ENCODE measurements at places on chromosomes 6 and 20.

DNA sequence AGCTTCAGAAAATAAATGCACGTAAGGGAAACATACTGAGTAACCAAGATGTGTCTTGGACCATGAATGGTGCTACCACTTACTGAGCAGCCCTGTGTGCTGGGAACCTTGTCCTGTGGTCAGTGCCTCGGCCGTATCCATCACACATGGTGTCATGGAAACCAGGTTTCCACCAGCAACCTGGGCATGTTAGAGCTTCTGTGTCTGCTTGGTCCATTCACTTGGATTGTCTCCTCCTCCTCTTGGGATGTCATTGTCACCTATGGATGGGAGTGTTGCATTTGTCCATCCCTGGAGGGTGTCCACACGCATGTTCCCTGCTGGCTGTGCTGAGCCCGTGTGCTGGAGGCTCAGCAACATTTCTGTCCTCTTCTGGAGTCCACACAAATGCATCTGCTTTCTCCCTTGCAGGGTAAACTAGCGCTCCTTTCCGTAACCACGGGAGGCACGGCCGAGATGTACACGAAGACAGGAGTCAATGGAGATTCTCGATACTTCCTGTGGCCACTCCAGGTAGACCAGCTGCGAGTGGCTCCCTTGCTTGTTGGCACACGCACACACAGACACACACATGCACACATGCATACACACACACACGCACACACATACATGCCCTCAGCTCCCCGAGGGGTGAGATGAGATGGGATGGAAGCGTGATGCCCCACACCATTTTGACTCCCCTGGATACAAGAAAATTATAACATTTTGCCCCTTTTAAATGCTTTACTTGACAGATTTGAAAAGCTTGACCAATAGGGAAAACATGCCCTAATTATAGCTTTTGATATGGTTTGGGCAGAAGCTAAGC lies 17.0 kb downstream of the NQO2 start:
- DNase-seq, result no peak

DNA sequence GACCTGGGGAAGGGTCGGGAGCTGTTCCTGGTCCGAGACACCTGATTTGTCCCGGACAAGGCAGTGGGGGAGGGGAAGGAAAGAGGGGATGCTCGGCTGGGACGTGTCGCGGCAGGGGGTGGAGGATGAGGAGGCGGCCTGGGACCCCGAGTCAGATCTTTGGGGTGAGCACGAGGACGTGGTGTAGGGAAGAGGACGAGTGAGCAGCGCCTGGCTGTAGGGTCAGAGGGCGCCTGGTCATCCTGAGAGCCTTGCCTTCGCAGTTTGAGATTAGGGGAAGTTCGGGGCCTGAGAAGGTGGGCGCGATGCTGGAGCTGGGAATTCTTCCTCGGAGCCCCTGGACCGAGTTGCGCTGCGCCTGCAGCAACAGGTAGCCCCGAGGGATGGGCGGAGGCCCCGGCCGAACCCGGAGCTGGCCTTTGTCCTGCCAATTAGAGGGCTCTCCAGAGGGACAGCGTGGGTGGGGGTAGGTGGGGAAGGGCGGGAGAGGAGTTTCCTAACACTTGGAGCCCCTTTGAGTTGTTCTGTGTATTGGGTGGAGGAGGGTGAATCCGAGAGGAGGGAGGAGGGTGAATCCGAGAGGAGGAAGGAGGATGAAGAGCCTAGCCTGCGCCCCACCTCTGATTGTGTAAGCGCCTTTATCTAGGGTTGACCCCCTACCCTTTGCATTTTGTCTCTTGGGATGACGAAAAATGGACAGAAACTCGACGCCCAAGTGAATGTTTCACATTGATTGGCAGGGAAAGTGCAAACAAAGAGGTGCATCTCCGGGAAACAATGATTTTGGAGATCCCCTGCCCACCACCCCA lies 72.0 kb downstream of the SOX4 start:
- DNase-seq, result no peak

DNA sequence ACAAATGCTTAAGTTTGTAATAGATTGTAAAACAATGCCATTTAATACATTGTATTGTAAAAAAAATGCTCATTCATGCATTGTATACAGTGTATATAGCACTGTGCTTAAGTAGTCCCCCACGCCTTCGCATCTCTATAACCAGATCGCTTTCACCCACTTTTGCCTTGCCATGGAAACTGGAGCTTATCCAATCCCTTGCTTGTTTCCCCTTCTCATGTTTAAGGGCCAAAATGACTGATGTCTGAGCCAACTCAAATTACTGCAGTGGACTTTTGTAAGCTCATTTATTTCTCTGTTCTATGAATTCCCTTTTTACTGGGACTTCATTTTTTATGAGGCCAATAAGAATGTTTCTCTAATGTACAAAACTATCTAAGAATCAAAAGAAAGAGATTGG lies 730.9 kb upstream of the GJE1 start:
- DNase-seq, result no peak

GRCh38 chr6:131963063-131963462 lies 11.9 kb upstream of the CCN2 start:
- DNase-seq, result no peak

DNA sequence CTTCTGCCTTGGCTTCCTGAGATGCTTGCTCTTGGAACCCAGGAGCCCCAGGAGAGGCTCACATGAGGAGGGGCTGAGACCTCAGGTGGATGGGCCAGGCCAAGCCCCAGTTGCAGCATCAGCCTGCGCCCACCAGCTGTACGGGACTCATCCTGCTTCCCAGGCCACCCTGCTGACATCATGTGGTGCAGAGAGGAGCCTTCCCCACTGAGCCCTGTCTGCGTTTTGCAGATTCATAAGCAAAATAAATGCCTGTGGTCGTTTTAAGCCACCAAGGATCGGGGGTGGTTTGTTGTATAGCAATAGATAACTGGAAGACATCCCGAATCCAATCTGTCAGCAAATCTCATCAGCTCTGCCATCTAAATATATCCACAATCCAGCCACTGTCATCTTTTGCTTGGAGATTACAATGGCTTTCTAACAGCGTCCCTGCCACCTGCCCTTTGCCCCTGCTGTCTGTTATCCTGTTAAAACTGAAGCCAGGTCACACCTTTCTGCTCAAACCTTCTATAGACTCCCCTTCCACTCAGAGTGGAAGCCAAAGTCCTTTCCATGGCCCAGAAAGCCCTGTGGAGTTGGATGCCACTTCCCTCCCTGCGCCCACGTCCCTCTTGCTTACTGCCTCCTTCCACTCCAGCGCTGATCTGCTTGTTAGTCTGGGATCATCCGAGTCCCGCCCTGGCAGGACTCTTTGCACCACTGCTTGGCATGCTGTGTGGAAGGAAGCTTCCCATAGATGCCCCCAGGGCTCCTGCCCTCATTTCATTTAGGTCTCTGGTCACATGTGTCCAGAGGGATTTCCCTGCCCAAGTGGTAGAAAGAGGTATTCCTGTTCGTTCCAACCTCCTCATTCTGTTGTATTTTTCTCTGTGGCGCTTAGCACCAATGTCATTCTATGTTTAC lies 24.0 kb upstream of the MLN start:
- no peak for DNase-seq

DNA sequence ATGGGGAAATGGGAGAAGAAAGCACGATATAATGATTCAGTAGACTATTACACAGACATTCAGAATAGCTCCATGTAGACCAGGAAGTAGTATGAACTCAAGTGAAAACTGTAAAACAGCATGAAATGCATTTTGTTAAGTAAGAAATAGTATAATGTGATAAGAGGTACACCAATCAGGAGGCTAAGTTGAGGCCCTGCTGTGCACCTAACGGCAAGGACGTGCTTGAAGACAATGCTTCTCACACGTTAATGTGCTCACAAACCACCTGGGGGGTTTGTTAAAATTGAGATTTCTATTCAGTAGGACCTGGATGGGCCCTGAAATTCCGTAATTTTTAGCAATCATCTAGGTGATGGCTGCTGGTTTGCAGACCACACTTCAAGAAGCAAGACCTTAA lies 178.9 kb upstream of the SULF2 start:
- no peak for DNase-seq

- no peak for DNase-seq
Measured at GRCh38 chr6:125679128-125679527, 70.3 kb upstream of the HEY2 start.

GRCh38 chr20:275791-276190 lies 14.8 kb downstream of the C20orf96 start:
- DNase-seq, result no peak

- no peak for DNase-seq
Measured at GRCh38 chr20:58651946-58652605, 993 bp downstream of the STX16 start.

DNA sequence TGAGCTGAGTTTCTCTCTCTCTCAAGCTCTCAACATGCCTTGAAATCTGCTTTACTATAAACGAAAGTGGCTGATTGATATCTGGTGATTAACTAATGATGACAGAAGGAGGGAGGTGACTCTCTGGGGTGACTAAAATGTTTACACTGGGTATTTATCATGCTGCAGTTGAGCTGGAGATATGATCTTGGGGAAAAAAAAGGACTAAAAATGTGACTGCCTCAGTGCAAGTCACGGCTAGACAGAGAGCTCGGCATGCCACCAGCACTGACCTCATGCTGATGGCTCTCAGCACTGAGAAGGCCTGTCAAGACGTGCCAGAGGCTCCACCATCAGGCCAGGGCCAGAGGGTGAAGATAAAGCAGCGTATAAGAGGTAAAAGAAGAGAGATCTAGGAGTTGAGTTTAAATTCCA lies 103.1 kb upstream of the SPACA1 start:
- DNase-seq, result no peak

- DNase-seq, result no peak
Measured at GRCh38 chr20:7540923-7541322, 399.3 kb downstream of the HAO1 start.

DNA sequence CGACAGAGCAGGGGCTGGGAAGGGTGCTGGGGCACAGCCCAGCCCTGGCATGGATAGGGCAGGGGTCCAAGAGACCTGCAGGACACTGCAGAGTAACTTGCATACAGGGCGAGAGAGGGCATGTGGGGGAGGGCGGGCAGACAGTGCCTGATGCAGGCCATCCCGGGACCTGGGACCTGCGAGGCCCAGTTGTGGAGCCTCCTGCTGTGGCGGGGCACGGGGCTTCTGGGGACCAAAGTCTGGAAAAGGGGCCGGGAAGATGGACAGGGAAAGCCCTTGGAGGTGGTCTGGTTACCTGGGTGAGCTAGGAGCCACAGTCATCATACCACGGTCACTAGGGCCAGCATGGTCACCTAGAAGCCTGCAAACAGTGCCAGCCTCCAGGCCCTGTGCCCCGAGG lies 412 bp upstream of the TUBB1 start:
- no peak for DNase-seq

GRCh38 chr20:12019715-12020114 lies 102.0 kb downstream of the BTBD3 start:
- no peak for DNase-seq

DNA sequence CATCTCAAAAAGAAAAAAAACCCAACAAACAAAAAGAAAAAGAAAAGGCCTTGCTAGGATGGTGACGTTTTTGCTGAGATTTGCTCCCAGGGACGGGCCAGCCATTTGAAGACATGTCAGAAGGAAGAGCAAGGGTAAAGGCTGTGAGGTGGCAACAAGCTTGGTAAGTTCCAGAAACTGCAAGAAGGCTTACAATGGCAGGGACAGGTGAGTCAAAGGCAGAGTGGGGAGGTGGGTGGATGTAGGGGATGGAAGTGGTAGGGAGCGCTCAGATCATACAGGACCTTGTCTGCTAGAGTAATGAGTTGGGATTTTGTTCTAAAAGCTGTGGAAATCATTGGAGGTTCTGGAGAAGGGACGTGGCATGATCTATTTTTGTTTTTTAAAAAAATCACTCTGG lies 4.3 kb downstream of the KIF3B start:
- DNase-seq, result no peak

GRCh38 chr20:1326031-1326930 lies 2.7 kb downstream of the SDCBP2 start:
- peak; percentile 31 for DNase-seq

DNA sequence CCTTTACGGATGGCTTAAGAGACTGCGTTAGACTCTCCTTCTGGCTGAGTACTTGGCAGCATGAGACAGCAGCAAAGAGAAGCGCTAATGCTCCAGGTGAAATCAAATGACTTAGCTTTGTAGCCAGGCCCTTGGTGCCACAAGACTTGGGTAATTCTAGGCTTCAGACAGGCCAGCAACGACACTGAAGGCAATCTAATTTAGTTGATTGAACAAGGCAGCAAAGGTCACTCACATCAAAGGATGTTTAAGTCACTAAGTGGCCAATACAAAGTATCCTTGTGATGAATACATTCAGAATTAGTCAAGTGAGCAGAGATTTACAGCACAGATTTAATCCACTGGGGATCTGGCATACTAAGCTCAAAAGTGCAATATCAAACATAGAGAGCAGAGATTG lies 113.2 kb downstream of the FAM83B start:
- no peak for DNase-seq

GRCh38 chr6:28789553-28790083 lies 134.2 kb downstream of the TRIM27 start:
- no peak for DNase-seq

DNA sequence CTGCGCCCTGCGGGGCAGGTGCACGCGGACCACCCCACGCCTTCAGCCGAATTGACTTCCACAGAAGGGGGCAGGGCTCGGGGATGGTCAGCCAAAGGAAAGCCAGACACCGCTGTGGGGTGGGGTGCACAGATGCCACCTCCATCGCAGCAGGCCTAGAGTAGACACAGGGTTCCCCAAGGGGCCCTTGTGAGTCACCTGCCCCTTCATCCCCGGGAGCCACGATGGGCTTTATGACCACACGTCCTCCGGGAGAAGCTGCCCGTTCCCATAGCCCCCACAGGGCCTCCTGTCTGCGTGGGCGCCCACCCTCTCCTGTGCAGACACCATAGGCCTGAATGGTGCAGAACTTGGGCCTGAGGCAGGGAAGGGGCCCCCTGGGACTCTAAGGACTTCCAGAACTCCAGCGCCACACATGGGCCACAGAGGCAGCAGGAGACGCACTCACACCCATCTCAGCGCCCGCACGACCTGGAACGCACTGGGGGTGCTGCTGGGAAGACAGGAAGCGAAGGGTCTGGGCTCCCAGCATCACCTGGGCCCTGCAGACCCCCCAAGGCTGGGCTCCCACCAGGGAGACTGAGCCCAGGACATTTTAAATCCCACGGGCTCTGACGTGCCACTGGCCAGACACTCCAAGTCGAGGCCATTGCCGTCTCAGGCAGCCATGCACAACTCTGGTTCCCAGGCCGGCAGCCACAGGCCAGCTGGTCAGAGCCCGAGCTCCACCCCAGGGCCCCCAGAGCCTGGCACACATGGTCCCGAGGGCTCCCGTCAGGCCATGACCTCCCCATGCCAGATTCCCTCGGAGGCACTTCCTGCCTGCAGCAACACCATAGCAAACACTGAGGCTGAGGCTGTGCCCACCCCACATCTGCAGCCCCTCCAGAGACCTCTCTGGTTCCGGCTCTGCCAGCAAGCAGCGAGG lies 134.2 kb downstream of the DLL1 start:
- DNase-seq, result no peak

Measured in left renal pelvis (tissue), 4 donors.